Progenitor cell of endocrine pancreas (in vitro differentiated cells): ENCODE measurements at places on chromosomes 16 and 17.

GRCh38 chr17:51611585-51611984, 351.2 kb downstream of the UTP18 start:
- no peak for DNase-seq

DNA sequence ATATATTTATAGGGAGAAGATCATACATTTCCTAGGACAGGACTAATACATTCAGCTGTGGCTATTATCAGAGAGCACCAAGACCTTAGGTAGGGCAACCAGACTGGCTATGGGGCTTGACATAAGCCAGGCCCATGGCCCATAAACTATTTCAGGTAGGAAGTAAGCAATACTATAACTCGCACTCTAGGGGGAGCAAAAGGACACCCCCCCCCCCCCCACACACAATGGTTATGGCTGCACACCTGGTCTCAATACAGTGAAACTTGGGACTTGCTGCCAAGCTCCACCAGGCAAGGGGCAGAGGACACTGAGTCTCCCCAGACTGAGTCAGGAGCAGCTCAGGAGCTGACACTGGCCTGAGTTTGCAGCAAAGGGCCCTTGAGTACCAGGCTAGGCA, 348.9 kb upstream of the ASIC2 start:
- DNase-seq = no peak

GRCh38 chr17:45905814-45906213, 11.5 kb downstream of the MAPT start:
- DNase-seq = no peak

DNA sequence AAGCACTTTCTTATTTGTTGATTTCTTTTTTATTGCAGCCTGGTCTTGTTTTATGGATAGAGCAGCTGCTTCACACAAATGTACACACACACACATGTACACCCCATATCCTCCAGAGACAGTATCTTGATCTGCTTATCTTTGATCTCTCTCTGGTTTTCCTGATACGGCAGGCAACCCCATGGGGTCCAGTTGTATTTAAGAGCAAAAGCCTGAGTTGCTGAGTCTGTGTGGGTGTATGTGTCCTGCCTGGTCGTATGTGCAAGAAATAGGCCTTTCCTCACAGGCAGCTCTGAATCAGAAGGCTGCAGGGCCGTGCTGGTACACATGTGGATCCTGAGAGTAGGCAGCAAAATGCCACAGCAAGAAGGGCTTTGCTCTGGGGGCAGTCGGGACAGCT, 14.6 kb upstream of the LGALS9 start:
- DNase-seq = no peak

GRCh38 chr17:65688307-65688706, 126.9 kb upstream of the AXIN2 start:
- DNase-seq = no peak

GRCh38 chr16:17184026-17184425, 286.7 kb downstream of the XYLT1 start:
- no peak for DNase-seq

- no peak for DNase-seq
Measured at GRCh38 chr17:59028328-59028727, 78.4 kb downstream of the TRIM37 start.

GRCh38 chr17:75517297-75517865, 1.1 kb downstream of the TSEN54 start:
- no peak for DNase-seq

DNA sequence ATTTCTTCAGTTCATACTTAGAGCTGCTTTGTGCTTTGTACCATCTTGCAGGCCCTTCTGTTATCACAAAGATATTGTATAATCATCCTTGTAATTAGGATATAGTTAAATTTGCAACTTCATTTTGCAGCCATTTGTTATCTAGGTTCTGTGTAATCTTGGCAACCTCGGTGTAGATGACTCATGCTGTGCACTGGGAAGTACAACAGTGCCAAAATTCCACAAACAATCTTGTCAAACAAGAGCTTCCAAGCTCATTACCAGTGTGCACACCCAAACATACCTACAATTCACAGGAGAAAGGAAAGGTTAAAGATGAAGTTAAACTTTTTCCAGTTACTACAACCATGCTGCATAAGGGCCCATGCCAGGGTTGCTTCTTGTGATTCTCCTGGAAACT, 1231.8 kb downstream of the CDH11 start:
- no peak for DNase-seq

- DNase-seq = no peak
Measured at GRCh38 chr17:49512296-49513043, 17.4 kb downstream of the NGFR start.

GRCh38 chr17:67063141-67063540, 18.8 kb downstream of the CACNG1 start:
- DNase-seq = no peak

GRCh38 chr16:3161235-3162018, 26.6 kb upstream of the OR1F1 start:
- DNase-seq = no peak

GRCh38 chr16:50525716-50526115, 22.5 kb upstream of the NKD1 start:
- no peak for DNase-seq

- DNase-seq = no peak
Measured at GRCh38 chr16:23566724-23567123, 9.2 kb downstream of the UBFD1 start.

DNA sequence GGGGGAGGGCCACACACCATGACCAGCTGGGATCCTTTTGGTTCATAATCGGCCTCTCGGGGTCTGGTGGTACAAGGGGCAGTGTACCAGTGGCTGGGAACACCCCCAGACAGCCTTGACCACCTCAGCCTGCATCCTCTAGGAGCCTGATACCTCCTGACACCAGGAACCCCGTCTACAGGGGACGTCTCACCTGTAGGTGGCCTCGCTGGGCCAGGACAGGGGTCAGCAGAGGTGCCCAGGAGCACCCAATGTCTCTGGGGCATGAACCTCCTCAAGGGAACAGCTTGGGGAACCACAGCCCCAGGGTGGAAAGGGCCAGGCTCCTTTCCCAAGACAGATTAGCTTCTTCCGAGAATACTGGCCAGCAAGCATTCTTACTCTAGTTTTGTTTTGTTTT, 2.5 kb upstream of the METRNL start:
- no peak for DNase-seq

GRCh38 chr17:35252651-35253050, 9.8 kb downstream of the SLFN5 start:
- no peak for DNase-seq

DNA sequence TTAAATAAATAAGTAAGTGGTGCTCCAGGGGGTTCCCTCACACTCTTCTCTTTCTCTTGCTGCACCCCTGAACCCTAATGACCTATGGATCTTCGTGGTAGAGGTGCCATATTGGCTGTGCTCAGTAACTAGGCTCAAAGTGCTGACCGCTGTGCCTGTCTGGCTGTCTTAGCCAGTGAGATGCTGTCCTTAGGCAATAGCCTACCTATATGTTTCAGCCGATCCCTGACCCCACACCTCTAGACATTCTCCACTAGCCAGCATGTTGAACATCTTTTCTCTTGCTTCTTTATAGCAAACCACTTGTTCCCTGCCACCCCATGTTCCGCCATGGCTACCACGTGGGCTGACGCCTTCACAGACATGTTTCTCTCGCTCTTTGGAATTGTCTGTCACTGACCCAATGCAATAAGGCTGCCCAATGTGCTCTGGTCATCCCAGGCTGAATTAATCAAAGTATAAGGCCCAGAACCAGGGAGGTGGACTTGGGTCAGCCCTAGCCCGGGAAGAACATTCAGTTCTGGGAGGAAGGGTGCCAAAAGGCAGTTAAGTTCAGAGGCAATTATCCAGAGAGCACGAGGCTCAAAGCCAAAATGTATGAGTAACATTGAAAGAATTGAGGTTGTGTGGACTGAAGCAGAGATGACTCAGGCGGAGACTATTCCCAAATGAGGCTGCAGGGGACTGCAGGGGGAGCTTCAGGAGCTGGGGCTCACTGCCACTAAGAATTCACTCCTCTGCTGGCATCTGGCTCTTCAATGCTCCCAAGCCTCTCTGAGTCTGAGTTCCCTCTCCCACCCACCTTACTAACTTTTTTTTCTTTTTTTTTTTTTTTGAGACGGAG, 28.7 kb upstream of the TNRC6A start:
- DNase-seq = no peak

DNA sequence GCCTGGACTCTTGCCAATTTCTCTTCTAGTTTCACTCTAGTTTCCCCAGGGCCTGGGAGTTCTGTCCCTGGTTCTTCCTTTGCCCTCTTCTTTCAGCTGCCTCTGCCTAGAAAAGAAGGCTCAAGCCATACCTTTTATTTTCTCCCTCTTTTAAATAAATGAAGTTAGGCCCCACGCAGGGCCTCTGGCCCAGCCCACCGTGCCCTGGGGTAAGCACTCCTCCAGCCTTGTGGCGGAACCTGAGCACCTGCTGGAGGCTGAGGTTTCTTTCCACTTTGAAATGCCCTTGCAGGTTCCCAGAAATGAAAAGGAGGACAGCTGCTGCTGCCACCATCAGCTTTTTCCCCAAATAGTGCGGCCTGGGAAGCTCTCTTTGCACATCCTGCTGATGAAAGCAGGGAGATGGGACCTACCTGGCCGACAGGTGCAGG, 139.4 kb downstream of the CCDC182 start:
- no peak for DNase-seq

- no peak for DNase-seq
Measured at GRCh38 chr17:59431601-59432000, 100.1 kb downstream of the YPEL2 start.

DNA sequence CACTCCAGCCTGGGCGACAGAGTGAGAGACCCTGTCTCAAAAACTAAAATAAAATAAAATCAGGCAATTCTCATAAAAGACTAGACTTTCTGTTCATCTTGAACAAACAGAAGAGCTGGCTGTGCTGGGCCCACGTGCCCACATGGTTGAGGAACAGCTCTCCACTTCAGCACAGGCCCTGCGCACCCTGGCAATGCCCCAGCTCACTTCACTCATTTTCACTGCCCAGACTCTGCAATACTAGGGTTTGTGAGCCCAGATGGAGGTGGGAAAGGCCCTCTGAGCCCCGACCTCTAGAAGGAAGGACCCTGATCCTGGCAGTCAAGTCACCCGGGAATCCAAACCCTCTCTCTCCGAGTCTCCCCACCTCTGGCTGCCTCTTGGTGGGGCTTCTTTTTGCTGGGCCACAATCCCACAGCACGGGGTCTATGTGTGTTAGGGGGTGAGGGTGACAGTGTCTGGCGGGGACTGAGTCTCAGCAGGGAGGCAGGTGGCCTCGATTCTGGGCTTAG, 14.8 kb downstream of the MYLK3 start:
- DNase-seq = no peak

DNA sequence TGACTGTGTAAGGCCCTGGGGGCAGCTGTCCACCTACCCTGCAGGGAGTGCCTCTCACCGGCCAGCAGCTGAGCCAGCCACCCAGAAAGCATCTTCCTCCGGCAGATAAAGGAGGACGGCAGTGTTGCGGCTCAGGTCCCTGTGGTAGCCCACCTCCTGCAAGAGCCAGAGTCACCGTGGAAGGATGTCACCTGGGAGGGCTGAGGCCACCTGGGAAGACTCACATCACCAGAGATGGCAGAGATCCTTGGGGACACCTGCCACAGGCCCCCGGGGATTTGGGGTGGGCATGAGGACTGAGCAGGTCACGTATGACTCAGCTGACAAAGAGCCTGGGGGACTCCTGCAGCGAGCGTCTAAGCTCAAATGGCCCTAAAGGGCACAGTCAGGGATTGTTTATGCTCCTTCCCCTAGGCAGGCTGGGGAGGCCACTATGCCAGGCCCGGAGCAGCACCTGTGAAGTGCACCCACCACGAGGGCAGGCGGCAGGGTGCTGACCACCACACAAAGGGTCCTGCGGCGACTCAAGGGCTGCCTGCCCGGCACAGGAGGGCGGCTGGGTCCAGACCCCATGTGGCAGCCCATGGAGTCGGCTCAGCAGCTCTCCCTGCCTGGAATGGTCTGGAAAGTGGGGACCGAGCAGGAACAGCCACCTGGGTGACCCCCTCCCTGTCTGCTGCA, 44.1 kb downstream of the TNFRSF13B start:
- no peak for DNase-seq

- no peak for DNase-seq
Measured at GRCh38 chr17:55416000-55416399, 5.6 kb downstream of the MMD start.
